ENCODE measurements at places on chromosomes 4 and X.

DNA sequence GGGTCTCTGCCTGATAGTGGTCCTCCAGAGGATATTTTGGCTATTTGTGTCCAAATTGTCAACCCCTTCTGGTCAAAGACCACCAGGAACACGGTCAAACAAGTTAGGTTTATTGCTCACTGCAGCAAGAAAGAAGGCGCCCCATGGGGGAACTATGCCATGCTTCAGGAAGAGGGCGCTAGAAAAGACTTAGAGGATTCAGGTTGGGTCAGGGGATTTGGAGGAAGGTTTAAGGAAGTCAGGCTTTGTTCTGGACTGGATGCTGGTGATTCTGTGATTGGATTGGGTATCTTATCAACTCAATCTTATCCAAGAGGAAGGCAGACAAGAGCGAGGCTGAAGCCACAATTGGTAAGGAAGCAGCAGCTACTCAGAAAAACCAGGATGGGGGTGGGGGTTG, 14.3 kb upstream of the ELF4 start:
- DNase-seq, result no peak

GRCh38 chr4:1300466-1301455, 11.1 kb downstream of the MAEA start:
- no peak for DNase-seq

DNA sequence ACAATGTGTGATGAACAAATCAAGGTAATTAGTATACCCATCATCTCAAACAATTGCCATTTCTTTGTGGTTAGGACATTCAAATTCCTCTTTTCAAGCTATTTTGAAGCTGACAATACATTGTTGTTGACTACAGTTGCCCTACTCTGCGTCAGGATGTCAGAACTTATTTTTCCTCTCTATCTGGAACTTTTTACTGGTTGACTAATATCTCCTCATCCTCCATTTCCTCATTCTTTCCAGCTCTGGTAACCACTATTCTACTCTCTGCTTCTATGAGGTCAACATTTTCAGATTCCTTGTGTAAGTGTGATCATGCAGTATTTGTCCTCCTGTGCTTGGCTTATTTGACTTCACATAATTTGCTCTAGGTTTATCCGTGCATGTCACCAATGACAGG, 240.5 kb upstream of the HS3ST1 start:
- no peak for DNase-seq

GRCh38 chrX:125782184-125782583, 383.9 kb downstream of the DCAF12L2 start:
- DNase-seq, result no peak

DNA sequence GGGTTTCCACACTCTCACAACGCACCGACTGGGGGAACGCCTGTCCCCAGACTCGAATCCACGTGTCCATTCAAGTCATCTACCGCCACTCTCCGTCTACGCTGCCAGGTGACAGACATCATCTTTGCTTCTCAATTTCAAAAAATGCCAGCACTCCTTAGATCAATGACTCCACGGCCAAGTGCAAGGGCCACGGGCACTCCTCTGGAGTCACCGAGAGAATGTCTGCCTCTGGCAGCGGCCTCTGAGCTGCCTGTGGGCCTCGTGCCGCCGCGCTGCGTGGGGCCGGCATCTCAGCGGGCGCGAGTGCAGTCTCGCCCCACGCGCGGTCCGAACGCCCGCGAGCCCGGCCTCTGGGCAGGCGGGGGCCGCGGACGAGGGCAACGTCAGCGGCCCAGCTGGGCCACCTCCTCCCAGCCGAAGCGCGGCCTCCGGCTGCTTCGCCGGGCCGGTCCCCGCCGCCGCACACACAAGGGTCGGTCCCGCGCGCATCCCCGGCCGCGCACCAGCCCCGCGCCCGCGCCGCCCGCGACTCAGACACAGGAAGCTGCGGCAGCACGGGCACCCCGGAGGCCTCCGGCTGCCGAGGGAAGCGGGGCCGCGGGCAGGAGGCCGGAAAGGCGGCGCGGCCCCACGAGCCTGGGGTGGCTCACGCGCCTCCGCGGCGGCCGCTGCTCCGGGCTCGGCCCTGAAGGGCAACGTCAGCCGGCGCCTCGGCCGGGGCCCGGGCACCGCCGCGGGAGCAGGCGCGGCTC, 450 bp downstream of the ACSL1 start:
- peak; percentile 69 for DNase-seq

DNA sequence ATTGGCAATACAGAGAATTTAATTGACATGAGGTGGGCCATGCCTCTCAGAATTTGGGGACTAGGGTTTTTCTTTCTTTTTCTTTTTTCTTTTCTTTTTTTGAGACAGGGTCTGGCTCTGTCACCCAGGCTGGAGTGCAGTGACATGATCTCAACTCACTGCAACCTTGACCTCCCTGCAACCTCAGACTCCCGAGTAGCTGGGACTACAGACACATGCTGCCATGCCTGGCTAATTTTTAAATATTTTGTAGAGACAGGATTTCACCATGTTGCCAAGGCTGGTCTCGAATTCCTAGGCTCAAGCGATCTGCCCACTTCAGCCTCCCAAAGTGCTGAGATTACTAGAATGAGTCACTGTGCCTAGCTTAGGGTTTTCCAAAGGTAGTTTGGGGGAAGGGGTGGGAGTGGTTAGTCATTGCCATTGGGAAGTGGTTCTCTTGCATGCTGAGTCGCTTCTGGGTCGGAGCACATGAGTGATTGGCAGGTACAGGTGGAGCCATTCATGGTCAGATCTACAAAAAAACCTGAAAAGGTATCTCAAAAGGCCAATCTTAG, 54.5 kb downstream of the MID2 start:
- no peak for DNase-seq

GRCh38 chr4:123869286-123870215, 473.0 kb downstream of the SPRY1 start:
- no peak for DNase-seq

All from suprapubic skin (tissue), 4 donors.